ENCODE measurements at places on chromosomes 7 and 10.

GRCh38 chr10:72852508-72852907 is 41.0 kb upstream of the OIT3 start:
- DNase-seq, result no peak

GRCh38 chr10:110625356-110625894 is 18.7 kb upstream of the RBM20 start:
- no peak for DNase-seq

- no peak for DNase-seq
Observed at GRCh38 chr10:12717981-12718707, 283.4 kb downstream of the CCDC3 start.

DNA sequence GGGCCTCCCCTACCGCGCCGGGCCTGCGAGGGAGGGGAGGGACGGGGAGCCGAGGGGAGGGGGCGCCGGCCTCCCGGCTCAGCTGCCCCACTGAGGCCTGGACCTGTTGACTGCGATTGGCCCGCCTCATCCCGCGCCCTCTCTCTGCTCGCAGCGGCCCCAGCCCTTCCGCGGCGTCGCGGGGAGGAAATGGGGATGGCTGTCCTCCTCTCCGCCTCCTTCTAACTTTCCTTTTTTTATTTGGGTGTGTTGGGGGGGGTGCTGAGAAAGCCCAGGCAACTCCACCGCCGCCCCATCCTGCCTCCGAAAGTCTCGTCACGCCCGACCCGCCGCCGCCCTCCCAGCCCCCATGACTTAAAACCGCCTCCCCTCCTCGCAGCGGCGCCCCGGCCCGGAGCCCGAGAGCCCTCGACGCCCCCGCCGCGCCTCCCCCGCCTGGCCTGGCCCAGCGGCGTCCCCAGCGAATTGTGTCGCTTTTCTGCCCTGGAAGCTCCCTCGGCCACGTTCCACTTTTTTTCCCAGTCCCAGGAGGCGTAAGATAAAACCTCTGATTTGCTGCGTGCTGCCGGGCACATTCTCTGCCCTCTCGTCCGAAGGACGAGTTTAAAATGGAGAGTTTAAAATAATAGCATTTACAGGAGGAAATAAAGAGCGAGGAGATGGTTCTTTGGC is 842 bp upstream of the SKIDA1 start:
- peak; percentile 40 for DNase-seq

- no peak for DNase-seq
Observed at GRCh38 chr10:131124945-131125344, 186.6 kb downstream of the TCERG1L start.

DNA sequence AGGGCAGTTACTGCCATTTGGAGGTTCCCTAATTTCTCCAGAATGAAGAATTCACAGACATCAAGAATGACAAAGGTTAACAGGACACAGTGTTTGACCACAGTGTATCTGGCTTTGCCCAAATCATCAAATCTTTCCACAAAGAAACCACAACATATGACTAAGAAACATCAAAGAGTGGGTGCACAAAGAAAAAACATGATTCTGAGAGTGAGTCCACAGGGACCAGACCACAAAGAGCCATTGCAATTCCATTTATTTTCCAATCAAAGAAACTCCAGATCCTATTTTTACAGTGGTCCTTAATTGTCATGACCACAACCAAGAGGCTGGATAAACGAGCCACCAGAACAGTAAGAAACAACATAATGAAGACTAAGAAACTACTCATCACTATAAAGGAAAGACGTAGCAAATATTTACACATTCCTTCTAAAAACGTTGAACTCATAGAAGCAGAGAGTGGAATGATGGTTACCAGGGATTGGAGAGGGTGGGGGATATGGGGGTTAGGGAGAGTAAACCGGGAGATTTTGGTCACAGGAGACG is 286.5 kb downstream of the DOCK4 start:
- DNase-seq, result no peak

DNA sequence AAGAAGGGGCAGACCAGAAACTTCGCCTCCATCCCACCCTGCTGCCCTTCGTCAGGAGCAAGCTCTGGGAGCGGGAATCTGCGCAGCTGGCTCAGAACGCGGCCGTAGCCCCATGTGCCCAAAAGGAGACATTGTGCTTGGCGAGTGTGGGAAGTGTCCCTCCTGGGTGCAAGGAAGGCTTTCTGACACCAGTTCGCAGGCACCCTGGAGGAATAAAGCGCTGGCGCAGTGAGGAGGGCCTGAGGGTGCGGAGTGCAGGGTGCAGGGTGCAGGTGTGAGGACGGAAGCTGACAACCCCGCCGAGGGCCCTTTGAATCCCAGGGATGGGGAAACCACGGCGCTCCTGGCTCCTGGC is 811 bp downstream of the SLIT1 start:
- DNase-seq, result no peak

All from DMS79 treated with DMSO at 0.1 percent for 48 hours (cell line).